ENCODE measurements at places on chromosomes 2 and 18. TPM values are rescaled to one million over a fixed set of nuclear protein-coding genes. Genes with fewer than 3 reads are reported as not detected.

GRCh38 chr2:195513119-195513518 lies 143.9 kb upstream of the SLC39A10 start:
- H3K4me3 ChIP-seq, result no peak overlapping the region
- no peak for DNase-seq
- H3K36me3 ChIP-seq, result peaks cover 23% of the 10 kb centered on the region
- H3K27ac ChIP-seq, result no peak overlapping the region
- no peaks in the 10 kb centered on the region for H3K27me3 ChIP-seq

Gene C1QL2
- total RNA-seq, result not detected

GRCh38 chr2:180781276-180781675 lies 199.1 kb upstream of the UBE2E3 start:
- no peaks in the 10 kb centered on the region for H3K27me3 ChIP-seq
- no peak for DNase-seq
- no peak overlapping the region for H3K4me3 ChIP-seq
- no peaks in the 10 kb centered on the region for H3K36me3 ChIP-seq

DNA sequence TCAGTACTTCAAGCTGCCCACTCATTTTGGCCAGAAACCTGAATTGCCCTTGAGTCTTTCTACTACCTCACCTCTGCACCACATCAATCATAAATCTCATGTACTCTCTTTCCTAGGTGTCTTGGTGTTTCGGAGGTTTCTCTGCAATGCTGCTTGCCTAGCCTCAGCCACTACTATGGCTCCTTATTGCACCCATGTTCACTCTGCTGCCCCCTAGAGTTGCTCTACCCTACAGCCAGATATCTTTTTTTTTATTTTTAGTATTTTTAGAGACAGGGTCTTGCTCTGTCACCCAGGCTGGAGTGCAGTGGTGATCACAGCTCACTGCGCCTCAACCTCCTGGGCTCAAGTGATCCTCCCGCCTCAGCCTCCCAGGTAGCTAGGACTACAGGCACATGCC lies 413.0 kb downstream of the PTPRM start:
- no peaks in the 10 kb centered on the region for H3K4me1 ChIP-seq
- H3K4me3 ChIP-seq, result no peak overlapping the region
- no peak for DNase-seq
- no peak overlapping the region for H3K27ac ChIP-seq

Gene IDH1
- total RNA-seq, result 41.3 TPM

GRCh38 chr18:55764386-55764785 lies 176.4 kb upstream of the TCF4 start:
- no peak overlapping the region for H3K27ac ChIP-seq

DNA sequence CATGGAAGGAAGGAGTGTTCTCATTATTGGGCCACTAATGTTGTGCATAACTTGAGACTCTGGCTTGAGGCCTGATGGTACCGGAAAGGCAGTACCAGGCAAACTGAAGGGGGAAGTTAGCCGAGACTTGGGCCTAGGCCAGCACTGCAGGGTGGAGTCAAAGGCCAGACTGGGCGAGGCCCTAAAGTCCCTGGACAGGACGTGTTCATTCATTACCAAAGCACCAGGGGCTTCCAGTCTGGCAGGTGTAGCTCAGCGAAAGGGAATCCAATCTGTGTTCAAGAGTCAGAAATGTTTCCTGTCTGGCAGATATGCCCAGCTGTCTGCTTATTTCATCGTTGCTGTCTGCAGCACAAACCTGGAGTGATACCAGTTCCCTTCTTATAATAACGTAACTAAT lies 4.7 kb upstream of the ITSN2 start:
- H3K36me3 ChIP-seq, result no peaks in the 10 kb centered on the region
- DNase-seq, result no peak
- H3K4me3 ChIP-seq, result no peak overlapping the region
- H3K27me3 ChIP-seq, result peaks cover 4% of the 10 kb centered on the region
- no peak overlapping the region for H3K27ac ChIP-seq

Gene MPP4
- not detected for total RNA-seq

- H3K4me3 ChIP-seq, result no peak overlapping the region
- H3K27me3 ChIP-seq, result no peaks in the 10 kb centered on the region
- DNase-seq, result no peak
- H3K27ac ChIP-seq, result no peak overlapping the region
- H3K36me3 ChIP-seq, result no peaks in the 10 kb centered on the region
Observed at GRCh38 chr2:21250673-21251072, 126.9 kb downstream of the TDRD15 start.

DNA sequence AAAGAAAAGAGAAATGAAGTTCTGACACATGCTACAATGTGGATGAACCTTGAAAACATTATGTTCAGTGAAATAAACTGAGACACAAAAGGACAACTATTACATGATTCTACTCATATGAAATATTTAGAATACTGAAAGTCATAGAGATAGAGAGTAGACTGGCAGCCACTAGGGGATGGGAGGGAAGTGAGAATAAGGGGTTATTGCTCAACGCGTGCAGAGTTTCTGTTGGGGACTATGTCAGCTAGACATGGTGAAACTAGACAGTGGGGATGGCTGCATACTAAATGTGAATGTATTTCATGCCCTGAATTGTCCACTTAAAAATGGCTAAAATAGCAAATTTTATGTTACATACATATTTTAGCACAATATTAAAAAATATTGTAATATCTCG lies 108.7 kb upstream of the ATL2 start:
- H3K4me3 ChIP-seq, result no peak overlapping the region
- no peak overlapping the region for H3K27ac ChIP-seq
- peaks cover 2% of the 10 kb centered on the region for H3K27me3 ChIP-seq
- no peak for DNase-seq
- H3K4me1 ChIP-seq, result no peaks in the 10 kb centered on the region
- no peaks in the 10 kb centered on the region for H3K36me3 ChIP-seq

Gene SAG
- total RNA-seq, result not detected
